ENCODE measurements at places on chromosomes 5 and 9.

DNA sequence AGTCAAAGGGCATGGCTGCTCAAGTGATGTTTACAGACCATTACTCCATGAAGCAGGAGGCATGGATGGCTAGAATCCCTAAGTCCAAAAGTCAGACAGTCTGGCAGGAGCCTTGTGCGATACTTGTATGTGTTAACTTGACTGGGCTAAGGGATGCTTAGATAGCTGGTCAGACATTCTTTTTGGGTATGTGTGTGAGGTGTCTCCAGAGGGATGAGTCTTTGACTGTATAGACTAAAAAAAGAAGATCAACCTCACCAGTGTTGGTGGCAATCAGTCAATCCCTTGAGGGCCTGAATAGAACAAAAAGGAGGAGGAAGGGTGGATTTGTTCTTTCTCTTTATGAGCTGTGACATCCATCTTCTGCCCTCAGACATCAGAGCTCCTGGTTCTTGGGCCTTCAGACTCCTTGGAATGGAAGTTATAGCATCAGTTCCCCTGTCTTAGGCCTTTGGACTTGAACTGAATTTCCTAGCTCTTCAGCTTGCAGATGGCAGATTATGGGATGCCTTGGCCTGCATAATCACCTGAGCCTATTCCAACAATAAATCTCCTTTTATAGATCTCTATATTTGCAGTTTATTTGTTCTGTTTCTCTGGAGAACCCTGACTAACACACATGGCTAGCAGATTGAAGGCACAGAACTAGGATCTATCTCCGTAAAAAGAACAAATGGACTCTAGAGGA lies 9.7 kb upstream of the HSPB3 start:
- DNase-seq = no peak

GRCh38 chr9:68522131-68522530 lies 18.6 kb downstream of the TMEM252 start:
- no peak for DNase-seq

GRCh38 chr5:81972492-81972783 lies 615 bp downstream of the ATG10 start:
- DNase-seq = no peak

- no peak for DNase-seq
These were observed 389.0 kb upstream of the BRINP1 start for GRCh38 chr9:119758241-119758640.

GRCh38 chr5:37661227-37661920 lies 178.5 kb downstream of the GDNF start:
- DNase-seq = no peak

GRCh38 chr5:11525020-11525419 lies 379.2 kb downstream of the CTNND2 start:
- DNase-seq = no peak

- DNase-seq = no peak
These were observed 9.5 kb downstream of the SH3GL2 start for GRCh38 chr9:17588395-17588794.

DNA sequence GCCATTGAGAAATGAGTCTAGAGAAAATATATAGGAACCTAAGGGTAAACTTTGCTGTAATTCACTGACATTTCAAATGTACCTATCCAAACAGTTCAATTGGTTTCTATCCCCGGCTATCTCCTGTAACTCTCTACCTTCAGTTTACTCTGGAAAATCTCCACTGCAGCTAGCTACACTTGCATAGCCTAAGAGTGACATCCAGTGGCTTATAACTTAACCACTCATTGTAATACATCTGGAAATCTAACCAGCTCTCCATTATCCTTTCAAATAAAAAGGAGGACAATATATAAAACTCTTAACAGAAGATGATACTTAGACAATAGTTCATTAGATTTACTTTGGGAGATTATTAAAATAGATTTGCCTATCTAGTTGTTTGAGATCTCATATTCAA lies 35.3 kb upstream of the SPDL1 start:
- DNase-seq = no peak

GRCh38 chr9:19999491-20000057 lies 210.7 kb upstream of the SLC24A2 start:
- peak; percentile 62 for DNase-seq

GRCh38 chr5:14932902-14933469 lies 61.4 kb upstream of the ANKH start:
- no peak for DNase-seq

DNA sequence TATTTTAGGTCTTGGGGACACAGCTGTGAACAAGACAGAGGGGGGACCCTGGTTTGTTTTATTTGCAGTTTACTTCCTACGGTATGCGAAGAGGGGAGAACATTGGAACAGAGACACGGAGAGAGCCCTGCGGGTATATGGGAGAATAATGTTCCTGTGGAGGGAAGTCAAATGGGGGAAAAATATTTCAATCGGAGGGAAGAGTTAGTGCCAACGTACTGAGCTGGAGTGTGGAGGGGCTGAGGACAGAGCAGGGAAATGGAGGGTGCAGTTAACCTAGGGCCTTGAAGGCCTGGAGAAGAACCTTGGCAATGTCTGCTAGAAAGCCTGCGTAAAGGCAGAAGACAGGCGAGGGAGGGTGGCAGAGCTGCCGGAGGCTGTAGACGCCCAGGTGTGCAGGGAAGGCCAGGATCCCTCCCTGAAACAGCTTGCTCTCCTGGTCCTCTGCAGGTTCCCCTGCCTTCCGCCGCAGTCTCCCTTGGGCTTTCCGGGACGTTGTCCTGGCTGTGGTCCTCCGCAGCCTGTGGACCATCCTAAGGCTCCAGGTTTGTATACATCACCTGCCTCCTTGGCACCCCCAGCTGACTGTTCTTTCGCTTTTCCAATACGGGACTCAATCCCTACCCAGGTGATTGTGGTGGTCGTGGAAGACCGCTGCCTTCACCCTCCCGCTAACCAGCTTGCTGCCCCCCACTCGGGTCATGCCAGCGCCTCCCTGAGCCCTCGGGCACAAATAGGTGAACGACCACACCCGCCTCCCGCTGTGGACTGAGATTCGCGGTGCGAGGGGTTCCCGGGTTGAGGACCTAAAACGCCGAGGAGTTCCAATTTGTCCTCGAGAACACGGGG lies 1.9 kb upstream of the RACK1 start:
- no peak for DNase-seq

DNA sequence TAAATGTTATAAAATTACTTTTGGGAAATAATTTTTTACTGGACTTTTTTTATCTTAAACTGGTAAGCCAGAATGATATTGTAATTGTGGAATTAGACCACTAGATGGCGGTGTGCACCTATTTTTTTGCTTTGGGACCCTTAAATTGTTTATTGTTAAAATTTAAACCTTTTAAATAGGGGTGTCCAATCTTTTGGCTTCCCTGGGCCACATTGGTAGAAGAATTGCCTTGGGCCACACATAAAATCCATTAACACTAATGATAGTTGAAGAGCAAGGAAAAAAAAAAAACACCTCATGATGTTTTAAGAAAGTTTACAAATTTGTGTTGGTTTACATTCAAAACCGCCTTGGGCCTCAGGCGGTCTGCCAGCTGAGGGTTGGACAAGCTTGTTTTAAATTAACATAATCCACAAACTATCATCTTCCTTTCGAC lies 28.4 kb upstream of the GADD45G start:
- DNase-seq = no peak

- DNase-seq = no peak
These were observed 137.2 kb upstream of the FST start for GRCh38 chr5:53343187-53343586.

DNA sequence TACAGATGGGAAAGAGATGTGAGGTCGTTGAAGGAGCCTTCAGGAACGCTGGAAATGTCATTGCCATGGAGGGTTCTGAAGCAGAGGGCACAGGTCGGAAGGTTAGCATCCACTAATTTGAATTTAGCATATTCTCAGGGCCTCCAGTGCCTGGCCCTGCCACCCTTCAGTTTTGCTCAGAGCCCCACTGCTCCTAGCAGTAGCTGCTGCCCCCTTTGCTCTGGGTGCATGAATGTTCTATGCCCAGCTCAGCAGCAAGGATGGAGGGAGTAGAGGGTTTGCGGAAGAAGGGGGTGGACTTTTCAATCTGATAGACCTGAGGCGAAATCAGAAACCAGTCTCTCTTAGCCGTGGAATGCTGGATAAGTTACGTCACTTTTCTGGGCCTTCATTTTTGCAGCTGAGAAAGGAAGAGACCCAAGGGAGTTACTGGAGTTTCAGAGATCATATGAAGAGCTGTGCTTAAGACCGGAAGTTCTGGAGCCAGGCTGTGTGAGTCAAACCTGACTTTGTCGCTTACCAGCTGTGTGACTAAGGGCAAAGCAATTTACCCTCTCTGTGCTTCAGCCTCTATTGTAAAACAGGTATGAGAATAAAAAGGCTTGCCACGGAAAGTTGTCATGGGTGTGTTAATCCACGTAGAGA lies 133.2 kb upstream of the PANK3 start:
- no peak for DNase-seq

DNA sequence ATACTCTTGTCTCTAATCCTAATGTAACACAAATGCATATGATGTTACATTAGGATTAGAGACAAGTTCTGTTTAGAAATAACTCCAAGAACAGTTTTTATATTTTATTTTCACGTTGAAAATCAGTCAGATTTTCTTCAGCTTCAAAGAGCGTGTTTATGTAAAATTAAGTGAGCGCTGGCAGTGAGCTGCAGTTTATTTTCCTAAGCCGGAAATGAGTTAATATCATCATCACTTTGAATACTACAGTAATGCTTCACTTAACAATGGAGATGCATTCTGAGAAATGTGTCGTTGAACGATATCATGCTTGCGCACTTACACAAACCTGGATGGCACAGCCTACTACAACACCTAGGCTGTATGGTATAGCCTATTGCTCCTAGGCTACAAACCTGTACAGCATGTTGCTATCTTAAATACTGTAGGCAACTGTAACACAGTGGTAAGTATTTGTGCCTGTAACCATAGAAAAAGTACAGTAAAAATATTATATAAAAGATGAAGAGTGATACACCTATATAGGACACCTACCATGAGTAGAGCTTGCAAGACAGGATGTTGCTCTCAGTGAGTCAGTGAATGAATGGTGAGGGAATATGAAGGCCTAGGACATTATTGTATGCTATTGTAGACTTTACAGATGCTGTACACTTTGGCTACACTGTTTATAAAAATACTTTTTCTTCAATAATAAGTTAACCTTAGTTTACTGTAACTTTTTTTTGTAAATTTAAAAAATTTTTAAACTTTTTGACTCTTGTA lies 65.9 kb upstream of the C5orf46 start:
- no peak for DNase-seq

GRCh38 chr9:35658968-35659220 lies 802 bp downstream of the CCDC107 start:
- DNase-seq = no peak

- no peak for DNase-seq
These were observed 102.5 kb upstream of the PANK3 start for GRCh38 chr5:168681556-168682183.

DNA sequence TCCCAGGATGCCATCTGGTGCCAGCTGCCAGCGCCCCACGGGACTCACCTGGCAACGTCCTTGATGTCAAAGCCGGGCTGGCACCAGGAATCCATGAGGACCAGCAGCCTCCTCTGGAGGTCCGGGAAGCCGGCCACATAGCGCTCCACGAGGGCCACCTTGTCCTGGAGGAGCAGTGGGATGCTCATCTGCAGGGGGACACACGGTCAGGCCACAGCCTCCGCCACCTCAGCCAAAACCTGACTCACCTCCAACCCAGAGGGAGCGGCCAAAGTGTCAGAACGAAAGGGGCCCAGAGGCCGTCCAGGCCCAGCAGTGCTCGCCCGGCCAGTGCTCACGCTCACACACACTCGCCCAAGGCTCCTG lies 56.5 kb downstream of the EXD3 start:
- no peak for DNase-seq

DNA sequence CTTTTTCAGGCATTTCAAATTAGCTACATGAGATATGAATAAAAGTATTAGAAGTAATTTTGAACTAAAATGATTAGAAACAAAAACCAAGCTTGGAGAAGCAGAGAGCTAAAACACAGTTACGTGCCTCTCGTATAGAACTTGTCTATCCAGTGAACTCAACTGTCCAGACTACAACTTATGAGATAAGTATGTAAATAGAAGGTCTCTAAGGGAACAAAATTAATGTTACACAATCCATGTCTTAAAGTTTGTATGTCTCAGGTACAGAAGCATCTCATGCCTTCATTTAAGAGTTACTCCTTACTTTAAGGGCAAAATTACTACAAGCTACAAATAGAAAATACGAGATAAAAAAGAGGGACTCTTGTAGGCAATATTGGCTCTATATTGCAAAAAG lies 316.8 kb downstream of the CETN3 start:
- DNase-seq = no peak

- DNase-seq = no peak
These were observed 135.5 kb upstream of the KLF9 start for GRCh38 chr9:70549926-70550325.

DNA sequence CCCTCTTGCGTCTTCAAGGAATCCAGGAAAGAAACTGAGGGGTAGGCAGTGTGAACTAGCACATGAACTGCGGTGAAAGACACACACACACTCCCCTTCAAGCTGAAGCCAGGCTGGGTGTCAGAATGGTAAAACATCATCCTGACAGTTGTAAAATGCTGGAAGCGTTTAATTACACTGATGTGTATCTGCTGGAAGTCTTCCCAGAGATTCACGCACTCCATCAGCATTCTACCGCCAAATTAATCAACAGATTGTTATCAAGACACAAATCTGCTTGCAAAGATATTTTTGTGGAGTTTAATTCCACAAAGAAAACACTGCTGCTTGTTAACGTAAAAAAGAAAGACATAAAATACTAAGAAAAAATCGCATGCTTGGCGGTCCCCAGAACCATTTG lies 241.0 kb upstream of the NFIL3 start:
- DNase-seq = no peak

GRCh38 chr9:13358128-13358527 lies 78.6 kb upstream of the MPDZ start:
- no peak for DNase-seq

GRCh38 chr9:3912817-3913216 lies 387.0 kb upstream of the RFX3 start:
- no peak for DNase-seq

GRCh38 chr5:58314356-58315210 lies 145.3 kb downstream of the PLK2 start:
- no peak for DNase-seq

GRCh38 chr5:171924493-171925122 lies 81.8 kb downstream of the FBXW11 start:
- no peak for DNase-seq

- DNase-seq = no peak
These were observed 220.5 kb upstream of the ADRA1B start for GRCh38 chr5:159695741-159696294.

DNA sequence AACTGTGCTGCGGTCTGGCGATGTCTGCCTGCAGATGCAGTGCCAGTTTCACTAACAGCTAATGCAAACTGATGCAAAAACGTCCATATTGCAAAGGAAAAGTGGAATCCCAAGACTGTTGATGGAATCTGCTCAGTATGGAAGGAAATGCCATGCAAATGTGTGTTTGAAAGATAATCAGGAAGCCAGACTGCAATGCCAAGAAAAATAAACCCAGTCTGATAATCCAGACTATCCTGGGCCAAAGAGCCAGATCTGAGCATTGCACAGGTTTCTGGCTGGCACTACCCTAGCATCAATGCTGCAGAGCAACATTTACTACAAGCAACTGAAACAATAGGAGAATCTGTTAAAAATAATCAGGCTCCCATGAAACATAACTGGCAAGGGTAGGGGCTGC lies 130.3 kb downstream of the FSTL4 start:
- no peak for DNase-seq
